ENCODE measurements at places on chromosomes 1 and 21. TPM values are rescaled to one million over a fixed set of nuclear protein-coding genes. Genes with fewer than 3 reads are reported as not detected.

- H3K27me3 ChIP-seq: no peaks in the 10 kb centered on the region
- no peak overlapping the region for H3K27ac ChIP-seq
- DNase-seq: no peak
- H3K36me3 ChIP-seq: no peaks in the 10 kb centered on the region
- H3K4me1 ChIP-seq: peaks cover 4% of the 10 kb centered on the region
Observed at GRCh38 chr21:29149808-29150425, 19.5 kb downstream of the MAP3K7CL start.

- no peak for DNase-seq
- H3K27ac ChIP-seq: no peak overlapping the region
- H3K36me3 ChIP-seq: no peaks in the 10 kb centered on the region
- no peaks in the 10 kb centered on the region for H3K27me3 ChIP-seq
- peaks cover 1% of the 10 kb centered on the region for H3K4me1 ChIP-seq
Observed at GRCh38 chr1:40383488-40384412, 10.2 kb downstream of the SMAP2 start.

Gene ACTA1
- total RNA-seq: 1.8 TPM

GRCh38 chr1:113616156-113616555 is 143.1 kb downstream of the PHTF1 start:
- H3K27me3 ChIP-seq: no peaks in the 10 kb centered on the region
- no peaks in the 10 kb centered on the region for H3K4me1 ChIP-seq
- DNase-seq: no peak

Data from aorta (tissue), 5 donors.